SJSA1 (cell line): ENCODE measurements at places on chromosomes 6 and 20. TPM values are rescaled to one million over a fixed set of nuclear protein-coding genes. Genes with fewer than 3 reads are reported as not detected.

The NEURL2 gene
- total RNA-seq, result 1.9 and 2.7 TPM in 2 replicates

DNA sequence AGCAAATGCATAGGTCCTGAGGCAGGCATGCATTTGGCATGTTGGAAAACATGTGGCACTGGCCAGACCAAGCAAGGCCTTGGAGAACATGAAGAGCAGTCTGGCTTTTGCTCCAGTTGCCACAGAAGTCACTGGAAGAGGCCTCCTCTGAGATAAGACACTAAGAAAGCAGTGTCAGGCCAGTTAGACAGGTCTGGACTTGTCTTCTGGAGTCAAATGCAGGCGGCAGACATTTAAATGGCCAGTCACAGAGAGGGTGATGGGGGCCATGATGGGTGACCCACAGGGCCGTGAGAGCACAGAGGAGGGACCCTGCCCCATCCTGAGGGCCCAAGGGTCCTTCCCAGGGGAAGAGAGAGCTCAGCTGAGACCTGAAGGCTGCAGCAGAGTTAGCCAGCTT lies 26.7 kb upstream of the ADA start:
- H3K4me1 ChIP-seq, result no peaks in the 10 kb centered on the region
- no peak for DNase-seq
- H3K36me3 ChIP-seq, result no peaks in the 10 kb centered on the region

GRCh38 chr6:118869350-118869749 lies 24.6 kb upstream of the ASF1A start:
- DNase-seq, result no peak
- H3K4me1 ChIP-seq, result peaks cover 20% of the 10 kb centered on the region

- no peaks in the 10 kb centered on the region; the same call in 1 of the 2 replicates for H3K27me3 ChIP-seq
- peaks cover 8% of the 10 kb centered on the region for H3K4me1 ChIP-seq
- H3K36me3 ChIP-seq, result no peaks in the 10 kb centered on the region
- DNase-seq, result no peak
- no peak overlapping the region for H3K4me3 ChIP-seq
- no peak overlapping the region for H3K27ac ChIP-seq
These were observed 42.4 kb downstream of the ISM1 start for GRCh38 chr20:13263451-13263850.
